ENCODE measurements at places on chromosomes 6 and 20. TPM values are rescaled to one million over a fixed set of nuclear protein-coding genes. Genes with fewer than 3 reads are reported as not detected.

The LINC00237 gene
- not detected for total RNA-seq

The SLC35F1 gene
- total RNA-seq, result 2.7 TPM

The PACSIN1 gene
- total RNA-seq, result not detected

The PRKN gene
- total RNA-seq, result 8.4 TPM

The SRSF12 gene
- 3.2 TPM for total RNA-seq

The RPRD1B gene
- 24.1 TPM for total RNA-seq

The BMP6 gene
- total RNA-seq, result 4.6 TPM

The NRSN1 gene
- not detected for total RNA-seq

The XKR7 gene
- total RNA-seq, result not detected

The PRR18 gene
- total RNA-seq, result 0.38 TPM

The ULBP3 gene
- 1.7 TPM for total RNA-seq
